ENCODE measurements at places on chromosomes 1 and 21.

GRCh38 chr21:37074197-37074510 lies 1.1 kb downstream of the TTC3 start:
- DNase-seq, result no peak

GRCh38 chr1:178938959-178939317 lies 68.1 kb upstream of the ANGPTL1 start:
- no peak for DNase-seq

DNA sequence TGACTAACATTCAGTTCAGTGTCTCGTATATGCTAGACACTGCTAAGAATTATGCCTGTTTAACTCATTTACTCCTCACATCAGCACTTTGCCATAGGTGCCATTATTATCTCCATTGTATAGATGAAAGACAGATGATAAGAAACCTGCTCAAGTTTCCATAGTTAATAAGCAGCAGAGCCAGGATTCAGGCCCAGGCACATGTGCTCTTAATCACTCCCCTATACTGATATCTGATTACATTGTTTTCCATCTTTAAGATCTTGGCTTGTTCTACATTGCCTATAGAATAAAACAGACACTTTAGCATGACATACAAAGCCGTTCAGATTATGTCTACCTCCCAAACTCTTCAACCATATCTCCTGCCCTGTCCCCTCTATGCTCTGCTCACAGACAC lies 30.5 kb upstream of the USH2A start:
- DNase-seq, result no peak

DNA sequence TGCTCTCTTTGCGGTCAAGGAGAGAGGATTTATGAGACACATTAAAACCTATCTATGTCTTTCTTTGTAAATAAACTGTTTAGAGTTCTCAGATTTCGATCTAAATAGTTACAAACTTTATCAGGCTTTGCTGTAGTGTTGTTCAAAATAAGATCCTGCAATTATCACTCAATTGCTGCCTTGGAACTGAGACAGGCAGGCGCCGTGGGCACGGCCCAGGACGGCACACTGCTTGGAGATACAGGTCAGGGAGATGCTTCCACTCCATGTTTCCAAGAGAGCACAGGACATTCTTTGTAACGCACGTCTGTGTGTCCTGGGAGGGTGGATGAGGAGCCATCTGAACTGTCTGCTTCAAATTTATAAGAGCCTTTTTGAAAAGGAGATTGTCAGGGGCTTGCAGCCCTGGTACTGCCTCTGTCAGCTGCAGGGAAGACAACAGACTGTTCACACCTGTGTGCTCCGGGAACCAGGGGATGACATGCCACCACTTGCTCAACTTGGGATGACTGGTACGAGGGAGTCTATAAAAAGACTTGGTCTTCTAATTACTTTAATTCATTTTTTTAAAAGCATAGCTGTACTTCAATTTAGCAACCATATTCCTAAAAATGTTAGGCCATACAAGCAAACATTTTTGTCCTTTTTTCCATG lies 472.9 kb upstream of the RUNX1 start:
- DNase-seq, result no peak

GRCh38 chr1:82329226-82329625 lies 528.5 kb downstream of the ADGRL2 start:
- DNase-seq, result no peak

DNA sequence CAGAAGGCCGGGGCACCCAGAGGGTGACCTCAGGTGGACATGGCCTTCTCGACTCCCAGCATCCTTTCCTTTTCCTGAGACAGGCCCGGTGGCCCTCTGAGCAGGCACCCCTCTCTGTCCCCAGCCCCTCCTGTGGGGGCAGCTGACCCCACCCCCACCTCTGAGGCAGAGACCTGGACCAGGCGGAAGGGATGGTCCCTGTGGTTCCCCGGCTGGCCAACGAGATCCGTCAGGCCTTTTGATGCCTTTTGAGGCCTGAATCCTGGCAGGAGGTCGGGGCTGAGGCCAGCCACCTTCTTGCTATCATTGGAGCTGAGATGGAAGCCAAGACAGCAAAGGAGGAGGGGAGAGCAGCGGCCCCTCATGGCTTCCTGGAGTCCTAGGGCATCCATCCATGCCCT lies 50.2 kb upstream of the ACTRT2 start:
- DNase-seq, result peak; percentile 11

DNA sequence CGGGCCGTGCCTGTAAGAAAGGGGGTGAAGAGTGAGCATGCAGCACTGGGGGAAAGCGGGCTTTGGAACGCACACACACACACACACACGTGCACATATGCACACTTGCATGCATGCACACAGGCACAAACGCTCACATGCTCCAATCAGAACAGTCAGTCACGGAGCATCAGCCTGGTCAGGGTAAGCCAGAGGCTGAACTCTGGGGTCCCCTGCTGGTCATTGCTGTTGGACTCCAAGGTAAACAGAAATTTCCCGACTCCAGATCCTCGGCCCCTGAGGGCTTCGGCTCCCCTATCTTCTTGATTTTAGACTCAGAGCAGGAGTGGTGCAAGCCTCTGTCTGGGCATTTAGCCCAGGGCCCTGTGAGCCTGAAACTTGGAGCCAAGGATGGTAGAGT lies 54.2 kb downstream of the SYT2 start:
- no peak for DNase-seq

GRCh38 chr1:161374373-161374772 lies 6.7 kb upstream of the CFAP126 start:
- no peak for DNase-seq

DNA sequence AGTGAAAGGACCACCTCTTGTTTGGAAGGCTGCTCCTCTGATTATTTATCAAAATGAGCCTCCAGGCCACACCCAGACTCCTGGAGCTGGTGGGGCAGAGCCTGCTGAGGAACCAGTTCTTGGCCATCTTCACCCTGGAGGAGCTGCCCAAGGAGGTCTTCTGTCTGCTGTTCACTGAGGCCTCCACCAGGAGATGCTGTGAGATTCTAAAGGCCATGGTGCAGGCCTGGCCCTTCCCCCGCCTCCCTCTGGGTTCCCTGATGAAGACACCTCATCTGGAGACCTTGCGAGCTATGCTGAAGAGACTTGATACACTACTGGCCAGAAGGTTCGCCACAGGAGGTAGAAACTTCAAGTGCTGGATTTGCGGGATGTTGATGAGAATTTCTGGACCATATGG lies 61.7 kb upstream of the GJA8 start:
- no peak for DNase-seq

- DNase-seq, result no peak
Measured at GRCh38 chr21:36183144-36183795, 26.6 kb downstream of the DOP1B start.

DNA sequence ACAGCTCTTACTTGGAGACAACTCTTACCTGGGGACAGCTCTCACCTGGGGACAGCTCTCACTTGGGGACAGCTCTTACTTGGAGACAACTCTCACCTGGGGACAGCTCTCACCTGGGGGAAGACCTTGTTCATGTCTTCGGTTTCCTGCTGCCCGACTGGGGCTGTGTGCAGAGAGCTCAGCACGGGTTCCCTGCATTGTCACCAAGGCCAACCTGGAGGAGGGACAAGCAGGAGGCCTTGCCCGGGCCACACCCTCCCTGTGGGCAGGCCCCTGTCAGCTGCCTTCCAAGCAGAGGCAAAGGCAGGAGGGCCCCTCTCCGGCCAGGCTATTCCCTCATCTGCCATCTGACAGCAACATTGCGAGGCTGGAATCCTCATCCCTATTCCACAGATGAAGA lies at the start of gene LDLRAD1:
TSS of gene LDLRAD1 (minus strand) at position 208 of the 400 bp plus-strand sequence. CDS start at position 134, 74 bp downstream.
- no peak for DNase-seq
